ENCODE measurements at places on chromosomes 2 and 18. TPM values are rescaled to one million over a fixed set of nuclear protein-coding genes. Genes with fewer than 3 reads are reported as not detected.

SERPINB12 gene
- total RNA-seq = not detected

GPR45 gene
- 1.7 TPM for total RNA-seq

STK16 gene
- 13.0 TPM for total RNA-seq

SETBP1 gene
- 46.2 TPM for total RNA-seq

CD226 gene
- total RNA-seq = 0.74 TPM

GLI2 gene
- 2.7 TPM for total RNA-seq

ACSL3 gene
- total RNA-seq = 145 TPM

HSPD1 gene
- 126 TPM for total RNA-seq

ADD2 gene
- total RNA-seq = 385 TPM

ZNF2 gene
- 7.6 TPM for total RNA-seq

DCDC2C gene
- 0.49 TPM for total RNA-seq

FAM168B gene
- total RNA-seq = 107 TPM

OR6B2 gene
- total RNA-seq = not detected

DLX1 gene
- total RNA-seq = 20.2 TPM

IL37 gene
- not detected for total RNA-seq

NABP1 gene
- 2.7 TPM for total RNA-seq

ACTG2 gene
- total RNA-seq = 0.98 TPM

ASB18 gene
- not detected for total RNA-seq

LRP2 gene
- total RNA-seq = 0.49 TPM

SLC16A14 gene
- total RNA-seq = 41.6 TPM

GPR148 gene
- total RNA-seq = not detected

UGT1A4 gene
- not detected for total RNA-seq

SERPINB4 gene
- not detected for total RNA-seq

PKDCC gene
- total RNA-seq = 9.6 TPM

CPO gene
- not detected for total RNA-seq

GKN2 gene
- 0.25 TPM for total RNA-seq

TMEM247 gene
- total RNA-seq = not detected

LONRF2 gene
- total RNA-seq = 70.8 TPM

ITGB1BP1 gene
- total RNA-seq = 50.4 TPM

AFTPH gene
- total RNA-seq = 72.5 TPM

CWC22 gene
- 22.6 TPM for total RNA-seq

C2orf80 gene
- 26.6 TPM for total RNA-seq

CRACDL gene
- total RNA-seq = 1.2 TPM

C2orf78 gene
- total RNA-seq = not detected

SH2D6 gene
- total RNA-seq = 0.74 TPM

RAX gene
- not detected for total RNA-seq

NRP2 gene
- total RNA-seq = 22.6 TPM

CGREF1 gene
- 13.3 TPM for total RNA-seq

TXNDC2 gene
- under 0.01 TPM for total RNA-seq

RUFY4 gene
- total RNA-seq = not detected
